ENCODE measurements at places on chromosomes 5 and 9. TPM values are rescaled to one million over a fixed set of nuclear protein-coding genes. Genes with fewer than 3 reads are reported as not detected.

LCNL1 gene
- total RNA-seq, result 5.9 TPM

GRM6 gene
- not detected for total RNA-seq

DOCK2 gene
- 4.6 TPM for total RNA-seq

TAF11L8 gene
- not detected for total RNA-seq

IFNA14 gene
- not detected for total RNA-seq

SLC6A7 gene
- not detected for total RNA-seq

MXD3 gene
- 1.9 TPM for total RNA-seq

SLC27A6 gene
- total RNA-seq, result 64.4 TPM

OR1J2 gene
- total RNA-seq, result not detected

MEIKIN gene
- total RNA-seq, result not detected

LHX3 gene
- total RNA-seq, result not detected

GRCh38 chr5:82010696-82011095 lies 38.9 kb downstream of the ATG10 start:
- no peak for DNase-seq

DNA sequence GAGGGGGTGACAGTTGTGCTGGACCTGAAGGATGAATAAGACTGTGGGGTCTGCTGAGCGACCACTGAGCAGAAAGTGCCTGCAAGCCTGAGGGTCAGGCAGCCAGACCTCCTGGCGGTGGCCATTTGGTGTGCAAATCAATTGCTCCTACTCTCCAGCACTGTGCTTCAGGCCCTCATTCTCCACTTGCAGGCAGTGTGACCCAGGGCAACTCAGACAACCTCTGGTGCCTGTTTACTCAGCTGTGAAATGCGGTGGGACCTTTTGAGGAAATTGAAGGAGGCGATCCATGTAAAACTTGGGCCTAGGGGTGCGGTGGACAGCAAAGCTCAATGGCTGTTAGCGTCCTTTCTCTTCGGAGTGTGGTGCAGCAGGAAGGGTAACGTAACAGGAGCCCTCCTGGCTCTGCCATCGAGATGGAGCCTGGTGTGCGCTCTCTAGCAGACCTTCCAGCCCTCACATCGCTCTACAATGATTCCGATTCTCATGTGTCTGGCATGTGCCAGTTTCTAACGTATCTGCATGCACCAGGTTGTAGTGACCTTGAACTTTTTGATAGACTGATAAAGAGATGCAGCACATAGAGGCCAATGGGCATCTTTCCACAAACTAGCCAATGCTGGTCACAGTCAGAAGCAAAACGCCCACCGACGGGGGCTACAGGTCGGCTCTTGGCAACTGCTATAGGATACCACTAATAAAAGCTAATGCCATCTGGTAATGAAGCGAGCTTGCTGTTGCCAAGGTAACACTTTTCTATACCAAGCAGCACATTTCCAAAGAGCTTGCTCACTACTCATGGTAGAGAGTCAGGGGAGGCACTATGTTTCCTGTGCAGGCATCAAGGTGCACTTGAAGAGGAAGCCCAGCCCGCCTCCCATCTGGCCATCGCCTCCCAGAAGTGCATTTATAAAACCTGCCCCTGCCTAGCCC lies 159.7 kb upstream of the RAPGEF1 start:
- DNase-seq, result no peak

- DNase-seq, result no peak
Observed at GRCh38 chr9:114484215-114484853, 20.9 kb downstream of the WHRN start.

DNA sequence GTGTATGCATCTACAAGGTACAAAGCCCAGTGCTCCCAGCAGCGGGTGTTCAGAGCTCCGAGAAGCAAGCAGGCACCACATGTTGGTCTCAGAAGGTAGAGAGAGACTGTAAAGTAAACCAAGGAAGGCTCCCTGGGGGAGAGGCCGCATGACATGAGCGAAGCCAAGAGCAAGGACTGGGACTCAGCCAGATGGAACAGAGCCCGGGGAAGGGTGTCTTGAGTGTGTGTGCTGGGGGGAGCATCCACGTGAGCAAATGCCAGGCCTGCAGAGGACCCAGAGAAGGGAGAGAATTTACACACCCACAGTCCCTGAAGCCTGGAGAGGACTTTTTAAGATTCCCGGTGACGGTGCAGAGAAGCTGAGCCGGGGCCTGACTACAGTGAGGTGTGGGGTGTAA lies 15.2 kb upstream of the KCNIP1 start:
- no peak for DNase-seq

DNA sequence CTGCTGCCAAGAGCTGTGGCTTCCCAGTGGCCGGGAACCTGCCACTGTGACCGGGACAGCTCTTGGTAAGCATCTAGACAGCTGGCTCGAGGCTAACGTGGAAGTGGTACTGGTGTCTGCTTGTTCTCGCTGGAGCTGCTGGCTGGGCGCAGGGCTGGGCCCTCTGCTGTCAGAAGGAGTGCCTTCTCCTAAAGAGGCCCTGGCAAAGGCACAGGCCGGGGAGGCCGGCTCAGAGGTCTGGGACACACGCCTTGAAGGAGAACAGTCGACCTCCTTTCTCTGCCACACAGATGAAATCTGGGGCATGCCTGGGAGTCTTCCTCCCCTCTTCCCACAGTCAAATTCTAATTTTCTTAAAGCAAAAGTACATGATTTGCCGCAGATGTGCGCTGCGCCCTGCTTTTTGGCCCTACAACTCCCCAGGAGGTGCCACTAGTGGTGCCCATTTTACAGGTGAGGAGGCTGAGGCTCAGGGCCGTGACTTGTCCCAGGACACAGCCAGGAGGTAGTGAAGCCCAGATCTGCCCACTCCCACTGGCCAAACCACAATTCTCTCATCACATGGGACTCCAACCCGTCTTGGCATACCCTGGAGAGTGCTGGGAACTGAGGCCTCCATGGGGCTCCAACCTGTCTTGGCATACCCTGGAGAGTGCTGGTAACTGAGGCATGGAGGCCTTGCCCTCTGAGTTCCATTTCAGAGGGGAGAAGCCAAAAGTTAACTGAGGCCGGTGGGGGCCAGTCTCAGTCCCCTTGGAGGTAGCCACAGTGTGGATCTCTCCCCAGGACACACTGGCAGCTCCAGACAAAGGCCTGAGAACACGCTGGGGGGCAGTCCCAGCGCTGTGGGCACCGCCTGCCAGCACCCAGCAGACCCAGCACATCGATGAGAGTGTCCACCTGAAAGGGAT lies 12.0 kb upstream of the RXRA start:
- peak; percentile 50 for DNase-seq

DNA sequence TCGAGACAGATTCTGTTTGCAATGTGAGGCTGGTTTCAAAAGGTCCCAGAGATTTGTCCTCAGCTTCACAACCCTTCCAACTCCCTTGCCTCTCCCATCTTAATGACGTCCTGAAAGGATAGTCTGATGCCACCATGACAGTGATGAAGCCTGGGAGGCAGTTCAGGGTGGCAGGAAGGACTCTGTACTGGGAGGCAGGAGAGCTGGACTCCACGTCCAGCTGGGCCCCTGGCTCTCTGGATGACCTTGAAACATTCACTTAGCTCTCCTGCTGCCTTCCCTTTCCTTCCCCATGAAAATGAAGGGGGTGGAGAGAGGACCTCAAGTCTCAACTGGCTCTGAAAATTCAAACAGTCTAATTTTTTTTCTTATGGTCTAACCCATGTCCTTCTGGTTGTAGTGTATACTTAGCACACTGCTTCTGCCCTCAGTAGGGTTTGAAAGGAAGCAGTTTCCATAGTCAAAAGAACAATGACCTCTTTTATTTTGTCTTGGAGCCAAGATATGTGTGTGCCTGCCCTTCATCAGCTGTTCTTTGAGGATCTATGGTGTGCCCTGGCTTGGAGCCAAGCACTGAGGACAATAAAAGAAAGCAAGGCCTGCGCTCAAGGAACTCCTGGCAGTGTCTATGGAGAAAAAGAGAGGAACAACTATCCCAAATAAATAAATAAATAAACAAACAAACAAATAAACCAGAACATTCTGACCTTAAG lies 188.3 kb downstream of the GRIA1 start:
- no peak for DNase-seq

GRCh38 chr9:72574156-72574810 lies 52.9 kb downstream of the TMC1 start:
- DNase-seq, result no peak

- DNase-seq, result no peak
Observed at GRCh38 chr5:124399426-124399961, 346.9 kb downstream of the ZNF608 start.

DNA sequence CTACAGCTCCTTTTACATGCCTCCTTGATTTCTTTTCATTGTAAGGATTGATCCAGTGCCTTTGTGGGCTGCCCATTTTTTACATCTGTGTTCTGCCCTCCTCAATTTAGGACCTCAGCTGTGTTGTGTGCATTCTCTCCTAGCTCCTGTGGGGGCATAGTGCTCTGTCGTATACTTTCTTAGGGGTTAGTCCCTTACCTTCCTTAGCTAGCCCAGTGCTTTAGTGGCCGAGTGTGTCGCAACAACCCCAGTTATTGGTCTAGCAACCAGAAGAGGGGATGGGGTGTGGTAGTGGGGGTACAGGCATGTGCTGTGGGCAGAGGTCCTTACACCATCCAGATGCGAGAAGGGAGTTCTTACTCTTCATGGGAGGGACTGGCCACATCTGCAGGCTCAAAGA lies 12.1 kb downstream of the MTRR start:
- no peak for DNase-seq

- DNase-seq, result no peak
Observed at GRCh38 chr9:8655071-8655470, 855.5 kb upstream of the DMAC1 start.

DNA sequence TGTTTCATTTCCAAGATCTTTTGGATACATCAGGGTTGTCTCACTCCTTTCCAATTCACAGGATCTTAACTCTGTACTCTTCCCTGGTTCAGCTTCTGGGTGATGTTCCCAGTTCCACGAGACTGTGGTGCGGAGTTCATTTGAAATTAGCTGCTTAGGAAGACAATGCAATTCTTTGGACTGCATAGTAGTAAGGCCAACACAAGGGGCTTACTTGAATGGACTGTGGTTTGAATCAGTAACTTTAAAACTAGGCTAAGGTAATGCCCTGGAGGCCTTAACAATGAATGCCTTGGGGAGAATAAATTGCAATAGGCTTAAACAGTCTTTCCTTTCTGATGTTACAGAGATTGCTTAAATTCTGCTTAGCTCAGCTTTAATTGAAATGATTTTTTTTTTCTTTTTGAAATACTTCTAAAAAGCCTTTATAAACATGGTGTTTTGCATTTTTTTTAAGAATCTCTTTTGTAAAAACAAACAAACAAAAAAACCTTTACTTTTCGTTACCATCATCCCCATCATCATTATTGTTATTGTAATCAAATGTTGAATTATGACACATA lies 133.8 kb upstream of the MEF2C start:
- DNase-seq, result no peak

DNA sequence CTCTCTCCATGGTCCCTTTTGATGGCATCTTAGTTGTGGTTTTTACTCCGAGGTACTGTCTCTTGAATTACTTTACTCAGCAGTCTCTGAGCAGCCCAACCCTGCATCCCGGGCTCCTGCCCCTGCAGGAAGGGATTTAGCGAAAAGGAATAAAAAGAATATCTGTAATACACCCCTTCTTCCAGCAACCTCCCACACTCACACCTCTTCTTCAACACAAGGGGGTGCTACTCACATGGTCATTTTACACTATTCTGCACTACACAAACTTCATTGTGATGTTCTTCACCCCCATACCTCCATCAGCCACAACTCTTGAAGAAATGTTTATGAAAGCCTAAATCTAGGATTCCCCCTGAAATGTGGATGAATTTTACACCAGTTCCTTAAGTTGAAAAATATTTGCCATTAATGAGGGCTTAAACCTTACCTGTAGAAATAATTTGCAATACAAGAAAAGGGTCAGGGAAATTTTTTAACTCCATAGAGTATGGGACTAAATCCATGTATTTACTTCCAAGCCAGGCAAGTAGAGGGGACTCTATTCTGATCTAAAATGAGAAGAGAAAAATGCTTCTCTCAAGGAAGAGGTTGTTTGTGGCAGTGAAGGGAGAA lies 26.0 kb downstream of the TPD52L3 start:
- no peak for DNase-seq

DNA sequence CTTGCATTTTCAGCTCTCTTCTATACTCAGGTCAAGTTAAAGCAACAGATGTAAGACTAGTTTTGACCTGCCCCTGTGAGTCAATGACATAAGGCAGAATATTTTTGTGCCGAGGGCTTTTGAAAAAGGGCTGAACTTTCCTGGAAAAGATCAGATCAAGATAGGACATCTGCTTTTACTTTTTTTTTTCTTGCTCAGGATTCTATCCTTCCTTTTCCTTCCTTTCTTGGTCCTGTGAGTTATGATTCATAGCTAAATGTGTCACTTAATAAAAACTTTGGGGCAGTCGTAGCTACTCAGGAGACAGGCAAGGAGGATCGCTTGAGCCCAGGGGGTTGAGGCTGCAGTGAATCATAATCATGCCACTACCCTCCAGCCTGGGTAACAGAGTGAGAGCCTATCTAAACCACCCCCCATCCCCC lies 84.3 kb upstream of the BRINP1 start:
- no peak for DNase-seq

- no peak for DNase-seq
Observed at GRCh38 chr9:3894772-3895171, 369.0 kb upstream of the RFX3 start.

DNA sequence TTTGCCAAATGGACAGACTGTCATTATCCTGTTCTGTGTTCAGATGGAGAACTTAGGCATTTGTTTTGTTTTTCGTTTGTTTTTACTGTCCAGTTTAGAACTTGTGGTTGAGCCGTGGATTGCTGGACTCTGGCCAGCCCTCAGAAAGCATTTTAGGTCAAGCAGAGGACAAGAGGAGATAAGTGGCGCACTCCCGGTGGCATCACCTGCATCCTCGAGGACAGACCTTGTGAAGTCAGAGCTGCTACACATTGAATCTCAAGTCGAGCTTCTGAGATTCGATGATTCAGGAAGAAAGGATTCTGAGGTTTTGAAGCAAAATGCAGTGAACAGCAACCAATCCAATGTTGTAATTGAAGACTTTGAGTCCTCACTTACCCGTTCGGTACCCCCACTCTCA lies 8.9 kb downstream of the MTRR start:
- no peak for DNase-seq

GRCh38 chr5:1448511-1449011 lies 3.3 kb upstream of the SLC6A3 start:
- no peak for DNase-seq

GRCh38 chr9:121371495-121372061 lies 1.5 kb upstream of the STOM start:
- no peak for DNase-seq

DNA sequence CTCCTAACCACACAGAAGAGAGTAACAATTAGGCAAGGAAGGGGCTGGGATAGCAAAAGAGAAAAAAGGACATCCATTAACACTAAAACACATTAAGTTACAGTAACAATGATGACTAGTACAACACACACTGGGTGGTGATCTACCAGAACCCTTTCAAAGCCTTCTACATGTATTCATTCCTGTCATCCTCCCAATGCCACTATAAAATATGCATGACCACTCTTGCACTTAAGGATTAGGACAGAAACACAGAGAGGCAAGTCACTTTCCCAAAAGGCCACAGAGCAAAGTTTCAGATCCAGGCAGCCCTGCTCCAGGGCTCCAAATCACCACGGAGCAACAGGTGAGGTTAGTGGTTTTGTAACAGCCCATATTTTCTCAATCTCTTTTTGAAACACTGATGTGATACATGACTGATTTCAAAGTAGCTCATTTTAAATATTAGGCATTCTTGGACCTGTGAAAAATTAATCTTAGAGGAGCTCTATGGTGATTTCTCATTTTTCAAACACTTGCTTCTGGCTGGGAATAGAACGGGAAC lies 86.7 kb downstream of the AUH start:
- no peak for DNase-seq

Measured in cardiac septum (tissue), 1 donor.